ENCODE measurements at places on chromosomes 12 and 14. TPM values are rescaled to one million over a fixed set of nuclear protein-coding genes. Genes with fewer than 3 reads are reported as not detected.

DNA sequence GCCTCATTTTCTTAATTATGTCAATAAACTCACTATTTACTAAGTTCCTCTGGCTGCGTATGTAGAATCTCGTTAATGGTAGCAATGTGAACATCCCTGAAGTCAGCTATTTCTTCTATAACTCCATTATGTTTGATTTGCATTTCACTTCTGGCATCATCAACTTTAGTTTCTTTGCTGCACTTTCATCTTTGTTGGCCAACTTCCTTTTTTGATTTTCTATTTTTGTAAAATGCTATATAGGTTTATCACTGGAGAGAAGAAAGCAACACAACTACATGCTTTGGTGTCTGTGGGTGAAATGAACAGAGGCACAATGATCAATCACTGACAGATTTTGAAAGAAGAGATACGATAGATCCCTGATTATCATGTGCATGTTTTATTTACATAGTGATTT, 58.5 kb upstream of the ATF7IP start:
- DNase-seq, result no peak

- no peak for DNase-seq
Measured at GRCh38 chr12:124765581-124766489, 97.8 kb downstream of the SCARB1 start.

DNA sequence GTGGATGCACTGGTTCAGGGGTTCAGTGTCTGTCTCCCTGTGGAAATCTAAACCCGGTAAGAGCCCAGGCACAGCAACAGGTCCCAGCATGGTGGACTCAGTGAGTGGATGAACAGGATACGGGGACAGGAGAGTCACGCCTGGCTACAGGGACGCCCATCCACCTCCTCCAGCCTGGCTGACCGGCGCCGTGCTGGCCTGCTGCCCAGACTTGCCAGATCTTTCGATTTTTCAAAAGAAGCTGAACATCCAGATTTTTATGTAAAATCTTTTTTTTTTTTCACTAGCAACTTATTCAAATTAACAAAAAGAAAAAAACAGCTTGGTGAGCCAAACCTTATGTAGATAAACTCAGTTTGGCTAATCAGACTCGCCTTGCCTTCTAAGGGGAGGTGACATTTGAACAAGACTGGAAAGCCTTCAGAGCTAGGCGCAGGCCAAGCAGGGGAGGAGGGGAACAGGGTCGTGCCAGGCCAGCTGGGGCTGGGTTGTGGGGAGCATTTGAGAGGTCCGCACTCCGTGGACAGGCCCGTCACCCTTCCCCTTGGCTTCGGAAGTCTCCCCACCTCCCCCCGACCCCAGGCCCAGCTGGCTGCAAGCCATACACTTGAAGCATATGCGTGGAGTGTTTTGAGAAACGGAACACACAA, 87.8 kb upstream of the NCOR2 start:
- DNase-seq, result no peak

DNA sequence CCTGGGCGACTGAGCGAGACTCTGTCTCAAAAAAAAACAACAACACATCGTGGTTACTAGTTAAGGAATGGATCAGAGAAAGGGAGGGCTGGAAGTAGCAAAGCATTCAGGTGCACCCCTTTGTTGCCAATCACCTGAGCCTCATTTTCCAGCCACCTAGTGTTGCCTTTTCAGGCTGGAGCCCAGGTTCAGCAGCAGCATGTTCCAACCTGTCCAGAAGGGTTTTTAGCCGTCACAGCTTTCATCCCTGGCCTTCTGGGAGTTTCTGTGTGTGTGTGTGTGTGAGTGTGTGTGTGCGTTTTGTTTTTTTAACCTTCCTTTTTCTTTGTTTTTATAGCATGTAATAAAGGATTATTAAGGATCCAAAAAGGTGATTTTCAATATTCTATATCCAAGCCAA, 121.1 kb upstream of the ATF1 start:
- DNase-seq, result no peak

GRCh38 chr14:65849558-65849957, 437.0 kb downstream of the FUT8 start:
- DNase-seq, result no peak

DNA sequence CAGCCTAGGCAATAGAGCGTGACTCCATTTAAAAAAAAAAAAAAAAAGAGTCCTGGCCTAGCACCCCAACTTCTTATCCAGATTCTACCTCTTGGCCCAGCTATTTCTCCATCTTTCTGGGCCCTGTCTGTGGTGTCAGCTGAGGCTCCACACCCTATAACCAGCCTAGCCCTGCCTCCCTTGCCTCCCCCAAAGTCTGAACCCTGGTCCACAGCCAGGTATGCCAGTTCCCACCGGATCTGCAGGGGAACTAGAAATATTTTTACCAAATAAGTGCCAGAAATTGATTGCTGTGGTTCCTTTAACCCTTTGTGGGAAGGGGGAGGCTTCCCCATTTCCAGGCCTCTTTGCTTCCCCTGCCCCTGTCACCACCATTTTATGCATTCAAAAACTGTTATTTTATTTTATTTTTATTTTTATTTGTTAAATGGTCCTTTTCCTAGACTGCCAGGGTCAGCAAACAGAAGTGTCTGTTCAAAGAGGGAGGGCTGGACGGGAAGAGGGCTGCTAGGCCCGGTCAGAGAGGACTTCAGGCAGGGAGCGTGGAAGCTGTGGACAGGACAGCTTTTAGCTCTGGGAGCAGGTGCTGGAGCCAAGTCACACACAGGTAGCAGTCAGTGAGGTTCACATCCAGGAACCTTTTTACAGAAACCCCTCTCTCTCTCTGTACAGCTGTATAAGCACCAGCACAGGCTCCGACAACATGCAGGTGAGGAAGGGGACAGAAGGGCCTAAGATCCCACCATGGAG, 23.2 kb downstream of the TTC9 start:
- DNase-seq, result no peak

RPS6KL1 gene
- total RNA-seq, result 2.9 TPM

IRAK3 gene
- total RNA-seq, result 0.44 TPM

TMEM233 gene
- total RNA-seq, result not detected

CIDEB gene
- 22.3 TPM for total RNA-seq

KITLG gene
- not detected for total RNA-seq

TAS2R42 gene
- not detected for total RNA-seq

ITGA7 gene
- total RNA-seq, result 2.5 TPM
